ENCODE measurements at places on chromosomes 1 and 21.
A peak's percentile ranks its signal among the peaks of the same experiment; 100 is the strongest.

DNA sequence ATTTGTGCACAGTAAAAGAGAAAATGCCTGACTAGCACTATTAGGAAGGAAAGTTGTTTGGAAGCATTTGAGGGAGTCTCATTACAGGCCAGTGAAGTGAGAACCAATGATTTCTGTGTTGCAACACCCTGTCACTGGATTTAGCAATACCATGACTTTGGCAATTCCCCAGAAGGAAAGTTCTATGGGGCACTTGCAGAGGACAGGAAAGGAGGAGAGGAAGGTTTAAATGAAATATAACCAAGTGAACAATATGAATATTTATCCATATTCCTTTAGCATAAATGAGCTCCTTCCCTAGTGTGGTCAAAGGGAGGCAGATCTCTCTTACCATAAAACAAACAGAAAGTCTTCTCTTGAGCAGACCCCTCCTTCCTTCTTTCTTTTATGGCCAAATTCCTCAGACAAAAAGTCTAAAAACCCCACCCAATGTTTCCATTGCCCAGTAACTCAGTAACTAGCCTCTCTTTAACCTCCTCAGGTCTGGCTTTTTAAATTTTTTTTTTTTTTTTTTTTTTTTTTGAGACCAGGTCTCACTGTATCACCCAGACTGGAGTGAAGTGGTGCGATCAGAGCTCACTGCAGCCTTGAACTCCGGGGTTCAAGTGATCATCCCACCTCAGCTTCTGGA lies 5.5 kb downstream of the TLR5 start:
- no peak for DNase-seq

DNA sequence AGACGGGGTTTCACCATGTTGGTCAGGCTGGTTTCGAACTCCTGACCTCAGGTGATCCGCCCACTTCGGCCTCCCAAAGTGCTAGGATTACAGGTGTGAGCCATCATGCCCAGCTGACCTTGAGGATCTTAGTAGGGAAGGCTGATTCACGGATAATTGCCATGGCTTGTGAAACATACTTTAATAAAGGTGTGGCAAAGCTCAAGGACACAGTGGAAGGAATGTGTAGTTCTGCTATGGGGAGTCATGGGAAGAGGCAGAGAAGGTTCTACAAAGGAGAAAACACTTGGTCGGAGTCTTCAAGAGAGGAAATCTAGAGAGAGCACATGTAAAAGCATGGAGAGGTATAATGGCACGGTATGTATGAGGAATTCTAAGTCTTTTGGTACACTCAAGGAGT lies 12.7 kb upstream of the PTCH2 start:
- no peak for DNase-seq

GRCh38 chr1:161008869-161009510 lies 12.0 kb downstream of the F11R start:
- no peak for DNase-seq

DNA sequence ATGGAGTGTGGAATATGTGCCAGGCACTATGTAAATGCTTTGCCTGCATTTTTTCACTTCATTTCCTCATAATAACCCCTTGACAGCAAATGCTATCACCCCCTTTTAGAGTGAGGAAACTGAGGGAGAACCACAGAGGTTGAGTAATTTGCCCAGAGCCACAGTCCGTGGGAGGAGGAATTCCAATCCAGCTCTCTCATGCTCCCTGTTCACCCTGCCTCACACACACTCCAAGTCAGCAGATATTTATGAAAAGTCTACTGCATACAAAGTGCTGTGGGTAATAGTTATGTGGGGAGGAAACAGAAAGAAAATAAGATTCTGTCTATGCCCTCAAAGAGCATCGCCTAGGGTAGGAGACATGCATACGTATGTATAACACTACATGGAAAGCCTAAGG lies 30.9 kb upstream of the RBM15 start:
- DNase-seq, result no peak

GRCh38 chr1:212951126-212951946 lies 995 bp downstream of the VASH2 start:
- DNase-seq, result no peak

DNA sequence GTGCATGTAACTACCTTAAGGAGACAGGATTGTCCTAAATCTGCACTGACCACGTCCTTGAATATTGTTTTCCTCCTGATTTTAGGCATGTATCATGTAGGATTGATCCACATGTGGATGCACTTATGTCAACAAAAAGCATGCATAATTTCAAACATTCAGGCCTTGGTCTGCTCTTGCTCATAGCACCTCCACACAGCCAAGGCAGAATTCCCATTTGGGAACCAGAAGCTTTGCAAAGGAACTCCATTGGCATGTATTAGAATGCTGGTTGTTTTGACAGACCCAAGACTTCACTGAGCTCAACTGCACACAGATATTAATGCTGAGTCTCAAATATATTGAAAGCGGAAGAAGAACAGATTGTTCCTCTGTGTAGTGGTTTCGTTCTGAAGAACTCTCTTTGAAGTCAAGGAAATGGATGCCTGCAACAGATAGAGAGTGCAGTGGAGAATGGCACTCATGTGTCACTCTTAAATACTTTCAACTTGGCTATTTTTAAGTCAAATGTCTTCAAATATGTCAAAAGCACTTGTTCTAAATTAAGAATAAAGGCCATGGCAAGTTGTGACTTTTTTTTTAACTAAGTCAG lies 387.6 kb downstream of the LTN1 start:
- DNase-seq, result peak; percentile 71

DNA sequence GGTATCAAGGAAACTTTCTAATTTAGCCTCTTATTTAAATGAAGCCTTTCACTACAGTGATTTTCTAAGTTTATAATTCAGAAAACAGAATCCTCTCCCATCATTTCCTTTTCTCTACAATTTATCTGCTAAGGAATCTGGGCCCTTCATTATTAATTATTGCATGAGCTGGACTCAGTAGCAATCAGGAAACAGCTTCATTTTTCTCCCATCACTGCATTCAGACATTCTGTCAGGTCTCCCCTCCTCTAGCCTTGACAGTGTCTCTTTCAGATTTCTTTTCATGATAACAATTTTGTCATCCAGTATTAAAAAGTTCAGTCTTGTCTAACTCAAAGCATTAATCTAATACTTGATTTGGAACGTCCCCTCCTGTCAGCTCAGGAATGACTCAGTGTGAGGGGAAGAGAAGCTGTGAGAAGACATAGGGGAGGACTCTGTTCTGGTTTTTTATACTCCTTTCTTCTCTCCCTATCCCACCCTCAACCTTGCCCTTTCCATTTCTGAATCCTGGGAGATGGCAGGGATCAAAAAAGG lies 28.1 kb downstream of the SLC44A5 start:
- DNase-seq, result no peak

- no peak for DNase-seq
Observed at GRCh38 chr1:53956308-53957168, 10.4 kb downstream of the LRRC42 start.

- no peak for DNase-seq
Observed at GRCh38 chr1:62706985-62707743, 19.0 kb upstream of the DOCK7 start.

- DNase-seq, result no peak
Observed at GRCh38 chr21:40613546-40614030, 233.4 kb downstream of the DSCAM start.

GRCh38 chr21:32413015-32413504 lies 554 bp downstream of the EVA1C start:
- DNase-seq, result no peak

DNA sequence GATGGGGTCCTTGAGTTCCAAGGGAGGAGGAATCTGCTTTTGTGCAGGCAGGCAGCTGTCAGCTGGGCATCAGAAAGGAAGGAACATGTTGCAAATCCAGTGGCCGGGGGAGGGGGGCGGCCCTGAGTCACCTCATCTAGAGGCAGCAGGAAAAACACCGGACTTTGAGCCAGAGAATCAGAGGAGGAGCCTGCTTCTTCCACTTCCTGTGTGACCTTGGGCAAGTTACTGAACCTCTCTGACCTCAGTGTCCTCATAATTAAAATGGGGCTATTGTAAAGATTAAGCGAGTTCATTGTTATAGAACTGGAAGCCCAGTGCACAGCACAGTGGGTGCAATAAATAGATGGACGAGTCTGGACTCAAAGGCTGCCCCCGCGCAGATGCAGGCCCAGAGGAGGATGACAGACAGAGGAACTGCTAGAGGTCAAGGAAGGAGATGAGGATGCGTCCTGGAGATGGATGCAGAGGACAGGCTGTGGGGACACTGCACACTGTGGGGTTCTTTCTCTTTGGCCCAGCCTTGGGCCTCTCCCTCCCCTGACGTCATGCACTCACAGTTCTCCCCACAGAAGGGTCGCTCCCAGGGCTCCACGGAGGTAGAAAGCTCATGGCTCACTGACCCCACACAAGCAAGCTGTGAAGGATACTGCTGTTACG lies 714.3 kb downstream of the MATN1 start:
- no peak for DNase-seq

- no peak for DNase-seq
Observed at GRCh38 chr1:199174336-199174735, 535.5 kb downstream of the PTPRC start.

- DNase-seq, result no peak
Observed at GRCh38 chr1:225944951-225945350, 3.9 kb upstream of the LEFTY2 start.

GRCh38 chr1:59266180-59266926 lies 30.5 kb upstream of the FGGY start:
- DNase-seq, result no peak

DNA sequence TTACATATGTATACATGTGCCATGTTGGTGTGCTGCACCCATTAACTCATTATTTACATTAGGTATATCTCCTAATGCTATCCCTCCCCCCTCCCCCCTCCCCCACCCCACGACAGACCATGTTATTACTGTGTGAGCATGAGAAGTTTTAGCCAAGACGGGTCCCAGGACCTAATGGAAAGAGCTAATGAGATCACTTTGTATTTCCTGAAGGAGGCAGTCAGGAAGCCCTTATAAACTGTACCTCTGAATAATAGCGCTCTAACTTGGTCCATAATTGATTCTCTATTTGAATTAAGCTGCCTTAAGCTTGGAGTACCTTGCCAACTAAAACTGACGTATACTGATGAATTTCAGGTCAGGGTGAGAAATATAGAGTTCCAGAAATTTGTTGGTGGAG lies 4.1 kb upstream of the NEGR1 start:
- no peak for DNase-seq

DNA sequence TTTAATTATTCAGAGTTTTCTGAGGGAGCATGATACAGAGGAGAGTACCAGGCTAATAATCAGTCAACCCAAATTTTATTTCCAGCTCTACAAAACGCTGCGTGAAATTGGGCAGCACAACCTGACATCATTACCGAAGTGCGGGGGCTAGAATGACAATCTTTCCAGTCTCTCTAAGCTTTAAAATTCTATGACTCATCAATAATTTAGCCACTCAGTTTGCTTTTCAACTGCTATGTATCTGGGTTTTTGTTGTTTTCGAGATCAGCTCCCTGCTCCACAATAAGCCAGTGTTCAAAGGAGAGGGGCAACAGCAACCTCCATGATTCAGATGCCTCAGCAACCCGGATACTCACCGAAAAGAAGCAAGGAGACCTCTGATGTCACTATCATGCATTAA lies 13.9 kb downstream of the SORT1 start:
- no peak for DNase-seq

DNA sequence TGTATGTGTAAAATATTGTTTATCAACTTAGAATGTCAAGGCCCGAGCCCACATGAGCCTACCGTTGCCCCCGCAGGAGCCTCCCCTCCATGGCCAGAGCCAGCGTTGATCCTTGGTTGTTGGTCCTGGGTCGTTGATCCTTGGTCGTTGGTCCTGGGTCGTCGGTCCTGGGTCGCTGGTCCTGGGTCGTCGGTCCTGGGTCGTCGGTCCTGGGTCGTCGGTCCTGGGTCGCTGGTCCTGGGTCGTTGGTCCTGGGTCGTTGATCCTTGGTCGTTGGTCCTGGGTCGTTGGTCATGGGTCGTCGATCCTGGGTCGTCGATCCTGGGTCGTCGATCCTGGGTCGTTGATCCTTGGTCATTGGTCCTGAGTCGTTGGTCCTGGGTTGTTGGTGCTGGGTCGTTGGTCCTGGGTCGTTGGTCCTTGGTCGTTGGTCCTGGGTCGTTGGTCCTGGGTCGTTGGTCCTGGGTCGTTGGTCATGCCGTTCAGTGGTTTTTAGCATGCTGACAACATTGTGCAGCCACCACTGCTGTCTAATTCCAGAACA lies 105.0 kb upstream of the TMEM51 start:
- DNase-seq, result no peak

DNA sequence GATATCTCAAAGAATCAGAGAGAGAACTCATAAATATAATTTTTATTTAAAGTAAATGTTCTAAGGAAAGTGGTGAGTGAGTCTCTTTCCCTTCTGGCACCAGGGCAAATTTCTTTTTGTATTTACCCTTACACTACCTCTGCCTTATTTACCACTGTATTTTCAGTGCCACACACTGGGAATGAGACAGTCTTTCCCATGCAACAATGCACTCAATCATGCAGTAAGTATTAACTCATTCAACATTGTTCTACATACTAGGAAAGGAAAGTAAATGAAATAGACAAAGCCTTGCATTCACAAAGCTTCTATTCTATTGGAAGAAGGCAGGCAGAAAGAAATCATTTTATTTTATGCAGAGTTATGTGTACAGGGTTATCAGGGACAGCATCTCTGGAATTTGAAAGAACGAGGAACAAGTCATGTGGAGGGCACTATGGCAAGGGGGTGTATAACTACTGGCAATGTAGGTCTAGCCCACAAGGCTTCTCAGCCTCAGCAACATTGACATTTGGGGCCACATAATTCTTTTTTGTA lies 129.8 kb upstream of the PRDX6 start:
- no peak for DNase-seq

DNA sequence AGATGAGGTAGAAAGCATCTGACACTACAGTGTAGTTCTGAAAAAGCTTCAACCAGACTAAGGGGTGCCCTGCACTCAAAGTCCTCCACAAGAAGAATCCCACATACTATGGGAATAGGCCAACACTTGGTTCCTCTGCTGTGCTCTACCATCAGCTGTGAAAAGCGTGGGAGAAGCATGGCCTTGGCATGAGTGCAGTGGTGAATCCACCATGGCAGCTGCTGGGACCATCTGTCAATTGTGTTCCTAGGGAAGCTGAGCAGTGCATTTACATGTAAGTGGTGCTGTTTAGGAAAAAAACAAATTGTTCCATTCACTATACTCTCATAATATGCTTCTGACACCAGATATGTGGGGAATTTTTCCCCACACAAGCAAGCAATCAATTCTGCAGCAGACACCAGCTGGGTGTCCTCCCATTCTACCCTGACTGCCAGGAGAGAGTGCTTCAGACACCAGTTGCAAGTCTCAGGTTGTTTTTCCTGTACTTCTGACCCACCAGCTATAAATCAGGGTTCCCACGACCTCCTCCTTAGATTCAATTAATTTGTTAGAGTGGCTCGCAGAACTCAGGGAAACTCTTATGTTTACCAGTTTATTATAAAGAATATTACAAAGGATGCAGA lies 230.8 kb upstream of the CHRM3 start:
- no peak for DNase-seq

DNA sequence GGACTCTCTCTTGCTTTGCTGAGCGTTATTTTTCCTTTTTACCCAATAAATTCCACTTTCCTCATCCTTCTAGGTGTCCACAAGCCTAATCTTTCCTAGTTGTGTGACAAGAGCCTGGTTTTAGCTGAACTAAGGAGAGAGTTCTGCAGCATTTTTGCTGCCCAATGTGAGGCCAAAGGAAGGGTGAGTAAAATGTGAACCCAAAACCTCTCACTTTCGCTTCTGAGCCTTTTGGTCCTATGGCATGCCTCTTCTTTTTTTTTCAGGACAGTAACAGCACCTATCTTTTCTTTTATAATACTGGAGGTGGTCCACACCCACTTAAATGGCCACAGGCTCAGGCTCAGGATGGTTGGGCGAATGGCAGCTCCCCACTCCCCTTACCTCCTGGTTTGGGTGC lies 111.1 kb downstream of the COP1 start:
- DNase-seq, result no peak

- no peak for DNase-seq
Observed at GRCh38 chr1:22739648-22740385, 29.2 kb downstream of the EPHB2 start.
